Thyroid gland (tissue), 4 donors: ENCODE measurements at places on chromosomes 4 and X. TPM values are rescaled to one million over a fixed set of nuclear protein-coding genes. Genes with fewer than 3 reads are reported as not detected.

PCDH19 gene
- 0.88 TPM for total RNA-seq

TLR2 gene
- 8.7 TPM for total RNA-seq

SPIN2A gene
- 0.56 TPM for total RNA-seq

ACOT9 gene
- 50.1 TPM for total RNA-seq

SYNPO2 gene
- 17.4 TPM for total RNA-seq

PI4K2B gene
- 50.5 TPM for total RNA-seq

INTU gene
- 12.6 TPM for total RNA-seq

RNF175 gene
- 3.4 TPM for total RNA-seq

BANK1 gene
- 15.5 TPM for total RNA-seq

TMEM156 gene
- total RNA-seq: 0.33 TPM

EIF2S3 gene
- 176 TPM for total RNA-seq

LRP2BP gene
- 1.4 TPM for total RNA-seq

SEC24D gene
- total RNA-seq: 56.3 TPM

GUCY1B1 gene
- 5.0 TPM for total RNA-seq

NUP62CL gene
- 15.5 TPM for total RNA-seq

FHIP1A gene
- total RNA-seq: 41.4 TPM

SRPX gene
- 98.9 TPM for total RNA-seq

CSN1S1 gene
- total RNA-seq: not detected

DDIT4L gene
- total RNA-seq: 3.7 TPM

ZFYVE28 gene
- 17.4 TPM for total RNA-seq

NRK gene
- 1.1 TPM for total RNA-seq

FGF2 gene
- 3.0 TPM for total RNA-seq

F9 gene
- not detected for total RNA-seq

RAB33A gene
- 0.81 TPM for total RNA-seq

ADGRA3 gene
- 117 TPM for total RNA-seq

CFI gene
- 31.1 TPM for total RNA-seq

HTN1 gene
- not detected for total RNA-seq

SMPX gene
- not detected for total RNA-seq

EOLA1 gene
- total RNA-seq: 12.9 TPM

ODAPH gene
- not detected for total RNA-seq

COL4A5 gene
- total RNA-seq: 42.0 TPM

JAKMIP1 gene
- 0.67 TPM for total RNA-seq

XAGE2 gene
- not detected for total RNA-seq

NAAA gene
- total RNA-seq: 80.3 TPM

HEPH gene
- total RNA-seq: 6.7 TPM

EDA gene
- 17.9 TPM for total RNA-seq

FRG2 gene
- total RNA-seq: not detected

PRKG2 gene
- total RNA-seq: 1.2 TPM

SULT1E1 gene
- not detected for total RNA-seq

G3BP2 gene
- total RNA-seq: 130 TPM

TMPRSS11A gene
- not detected for total RNA-seq

ADAMTS3 gene
- 3.8 TPM for total RNA-seq

CLDN22 gene
- total RNA-seq: not detected

LDOC1 gene
- 35.7 TPM for total RNA-seq

GPR173 gene
- total RNA-seq: 0.88 TPM

STS gene
- total RNA-seq: 7.2 TPM

ZCCHC18 gene
- total RNA-seq: not detected
